Stomach (tissue), 19 donors: ENCODE measurements at places on chromosomes 4 and X. TPM values are rescaled to one million over a fixed set of nuclear protein-coding genes. Genes with fewer than 3 reads are reported as not detected.

- no peak for DNase-seq
- H3K36me3 ChIP-seq, result no peaks in the 10 kb centered on the region
- no peak overlapping the region for H3K27ac ChIP-seq
- no peaks in the 10 kb centered on the region for H3K27me3 ChIP-seq
- no peak overlapping the region for H3K4me3 ChIP-seq
Measured at GRCh38 chrX:110060846-110061537, 58.1 kb downstream of the TMEM164 start.

DNA sequence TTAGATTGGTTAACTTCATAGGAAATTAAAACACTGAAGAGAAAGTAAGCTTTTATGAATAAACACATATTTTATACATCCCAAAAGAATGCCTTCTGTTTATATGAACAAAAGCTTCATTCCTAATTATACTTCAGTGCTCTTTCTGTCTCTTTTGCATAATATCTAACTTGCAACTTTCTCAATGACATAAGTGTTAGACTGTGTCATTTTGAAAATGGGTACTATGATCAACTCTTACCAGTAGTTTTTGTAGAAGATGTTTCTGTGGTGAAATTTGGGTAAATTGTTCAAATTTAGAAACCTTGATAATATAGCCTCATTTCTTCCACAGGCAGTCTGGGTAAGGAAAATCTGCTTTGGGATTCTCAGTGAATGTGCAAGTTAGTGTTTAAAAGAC lies 991.4 kb downstream of the CCSER1 start:
- no peak overlapping the region for H3K27ac ChIP-seq
- H3K27me3 ChIP-seq, result no peaks in the 10 kb centered on the region
- no peak for DNase-seq
- H3K4me1 ChIP-seq, result no peaks in the 10 kb centered on the region
- no peaks in the 10 kb centered on the region for H3K36me3 ChIP-seq
- H3K4me3 ChIP-seq, result no peak overlapping the region

- no peaks in the 10 kb centered on the region for H3K36me3 ChIP-seq
- DNase-seq, result no peak
- no peak overlapping the region for H3K4me3 ChIP-seq
- no peaks in the 10 kb centered on the region for H3K4me1 ChIP-seq
Measured at GRCh38 chr4:125539691-125540090, 224.9 kb downstream of the FAT4 start.

GRCh38 chrX:35098419-35098818 lies 155.8 kb downstream of the FAM47B start:
- no peak overlapping the region for H3K4me3 ChIP-seq
- no peaks in the 10 kb centered on the region for H3K27me3 ChIP-seq
- no peak for DNase-seq
- no peak overlapping the region for H3K27ac ChIP-seq
- H3K4me1 ChIP-seq, result no peaks in the 10 kb centered on the region

GRCh38 chr4:89161841-89162240 lies 50.5 kb downstream of the TIGD2 start:
- DNase-seq, result no peak
- peaks cover 6% of the 10 kb centered on the region for H3K4me1 ChIP-seq
- no peaks in the 10 kb centered on the region for H3K36me3 ChIP-seq
- H3K27me3 ChIP-seq, result no peaks in the 10 kb centered on the region
- H3K4me3 ChIP-seq, result no peak overlapping the region
- no peak overlapping the region for H3K27ac ChIP-seq

- peaks cover 5% of the 10 kb centered on the region for H3K27me3 ChIP-seq
- DNase-seq, result no peak
- no peak overlapping the region for H3K27ac ChIP-seq
- H3K4me1 ChIP-seq, result no peaks in the 10 kb centered on the region
Measured at GRCh38 chr4:77121736-77122240, 35.2 kb upstream of the CCNG2 start.

DNA sequence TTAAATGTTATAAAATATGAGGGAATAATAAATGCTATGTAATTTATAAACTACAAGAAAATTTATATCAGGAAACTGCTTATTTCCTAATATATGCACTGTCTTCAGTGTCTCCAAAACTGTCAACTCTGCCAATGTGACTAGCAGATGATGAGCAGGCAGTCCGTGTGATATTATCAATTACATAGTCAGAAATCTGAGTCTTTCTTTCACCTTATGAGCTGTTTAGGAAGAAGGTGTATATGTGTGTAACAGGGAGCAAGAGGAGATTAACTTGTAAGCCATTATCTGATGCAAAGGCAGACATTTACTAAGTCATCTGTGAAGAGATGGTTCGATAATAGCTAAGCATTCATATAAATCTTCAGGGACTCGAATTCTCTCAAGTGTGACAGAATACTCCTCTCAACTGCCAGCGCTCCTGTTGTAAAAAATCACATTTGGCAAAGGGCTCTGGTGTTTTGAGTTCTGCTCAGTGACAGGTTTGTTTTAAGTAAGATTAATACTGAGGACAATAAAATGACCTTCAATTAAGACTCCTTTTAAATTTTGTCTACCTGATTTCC lies 79.7 kb downstream of the SNCA start:
- no peaks in the 10 kb centered on the region for H3K27me3 ChIP-seq
- no peaks in the 10 kb centered on the region for H3K36me3 ChIP-seq
- H3K4me3 ChIP-seq, result no peak overlapping the region
- DNase-seq, result no peak

GRCh38 chr4:173333658-173334084 lies 487 bp downstream of the HMGB2 start:
- peaks cover 27% of the 10 kb centered on the region for H3K4me1 ChIP-seq
- peaks cover 33% of the 10 kb centered on the region for H3K36me3 ChIP-seq
- H3K4me3 ChIP-seq, result peak overlapping the region; percentile 96

DNA sequence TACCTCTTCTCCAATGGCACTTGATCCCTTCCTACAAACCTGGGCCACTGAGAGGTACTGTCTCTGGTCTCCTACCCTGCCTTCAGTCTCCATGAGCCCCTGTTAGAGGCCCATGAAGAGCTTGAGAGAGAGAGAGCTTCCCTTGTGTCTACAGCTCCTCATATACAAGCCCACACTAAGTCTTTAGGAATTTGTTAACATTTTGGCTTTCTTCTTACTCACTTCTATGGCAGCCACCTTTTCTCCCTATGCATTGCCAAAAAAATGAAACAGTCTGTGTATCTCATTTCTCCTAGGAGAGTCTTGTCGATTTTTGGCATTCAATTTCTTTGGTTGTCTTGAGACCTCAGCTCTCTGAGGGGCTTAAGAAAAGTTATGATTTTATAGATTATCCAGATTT lies 90.9 kb upstream of the LNX1 start:
- no peak for DNase-seq
- H3K27ac ChIP-seq, result no peak overlapping the region
- no peak overlapping the region for H3K4me3 ChIP-seq
- H3K4me1 ChIP-seq, result no peaks in the 10 kb centered on the region
- H3K27me3 ChIP-seq, result no peaks in the 10 kb centered on the region

INTU gene
- total RNA-seq, result 2.0 TPM

CLDN2 gene
- total RNA-seq, result not detected

CT45A3 gene
- total RNA-seq, result not detected

PDLIM5 gene
- total RNA-seq, result 86.6 TPM

TLR1 gene
- 37.4 TPM for total RNA-seq
